Cardiac fibroblast (primary cell): ENCODE measurements at places on chromosomes 12 and 14.

DNA sequence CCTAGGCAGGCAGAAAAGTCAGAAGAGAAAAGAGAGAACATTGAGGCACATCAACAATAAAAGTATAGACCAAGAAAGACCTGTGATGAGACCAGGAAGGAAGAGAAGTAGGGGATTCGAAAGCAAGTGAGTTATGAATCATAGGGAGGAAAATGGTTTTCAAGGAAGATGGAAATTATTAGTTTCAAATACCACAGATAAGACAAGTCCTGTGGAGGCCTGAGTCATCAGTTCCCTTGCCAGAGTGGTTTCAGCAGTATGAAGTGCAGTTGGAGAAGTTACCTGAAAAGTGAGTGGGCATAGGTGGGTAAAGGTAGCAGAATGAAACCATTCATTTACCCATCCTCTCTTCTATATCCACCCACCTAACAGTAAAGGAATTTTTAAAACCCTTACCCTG lies 25.2 kb upstream of the TSPAN8 start:
- DNase-seq = peak; percentile 76

- no peak for DNase-seq
These were observed 191.2 kb upstream of the KRR1 start for GRCh38 chr12:75702477-75703093.

- DNase-seq = no peak
These were observed 224.6 kb downstream of the CRADD start for GRCh38 chr12:93901739-93902138.

GRCh38 chr12:3775385-3776035 lies 22.6 kb upstream of the CRACR2A start:
- no peak for DNase-seq

- DNase-seq = no peak
These were observed 845.7 kb upstream of the USP15 start for GRCh38 chr12:61414470-61414869.

- DNase-seq = no peak
These were observed 114.0 kb downstream of the RPAP3 start for GRCh38 chr12:47591795-47592194.

DNA sequence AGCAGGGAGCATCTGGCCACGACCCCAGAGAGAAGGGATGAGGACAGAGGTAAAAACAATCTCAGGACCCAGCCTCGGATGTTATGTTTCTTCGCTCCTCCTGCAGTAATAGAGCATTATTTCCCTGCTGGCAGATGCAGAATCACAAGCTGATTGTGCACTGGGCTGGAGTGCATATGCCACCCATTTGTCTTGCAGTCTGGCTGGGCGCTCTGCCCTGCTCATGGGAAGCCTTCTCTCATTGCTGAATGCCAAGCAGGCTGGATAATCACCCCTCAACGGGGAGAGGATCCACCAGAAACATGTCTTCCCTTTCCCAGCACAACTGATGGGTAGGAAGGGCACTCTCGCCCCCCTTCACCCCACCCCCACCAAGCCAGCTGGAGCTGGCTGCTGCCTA lies 8.5 kb upstream of the VASH1 start:
- no peak for DNase-seq

DNA sequence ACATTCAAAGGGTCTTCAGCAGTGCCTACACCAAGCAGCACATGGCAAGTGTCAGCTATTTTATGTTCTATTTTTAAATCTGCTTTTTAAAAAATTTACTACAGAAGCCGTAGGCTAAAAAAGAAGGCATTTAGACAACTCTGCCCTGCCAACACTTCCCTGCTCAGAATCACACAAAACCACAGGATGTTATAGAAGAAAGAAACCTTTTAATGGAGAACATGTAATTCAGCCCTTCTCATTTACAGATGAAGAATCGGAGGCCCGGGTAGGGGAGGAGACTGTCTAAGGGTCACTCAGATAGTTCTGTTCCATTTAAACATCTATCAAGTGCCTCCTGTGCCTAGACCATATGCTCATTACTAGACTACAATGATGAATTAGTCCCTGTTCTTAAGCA lies 171.8 kb upstream of the NTF3 start:
- DNase-seq = no peak

DNA sequence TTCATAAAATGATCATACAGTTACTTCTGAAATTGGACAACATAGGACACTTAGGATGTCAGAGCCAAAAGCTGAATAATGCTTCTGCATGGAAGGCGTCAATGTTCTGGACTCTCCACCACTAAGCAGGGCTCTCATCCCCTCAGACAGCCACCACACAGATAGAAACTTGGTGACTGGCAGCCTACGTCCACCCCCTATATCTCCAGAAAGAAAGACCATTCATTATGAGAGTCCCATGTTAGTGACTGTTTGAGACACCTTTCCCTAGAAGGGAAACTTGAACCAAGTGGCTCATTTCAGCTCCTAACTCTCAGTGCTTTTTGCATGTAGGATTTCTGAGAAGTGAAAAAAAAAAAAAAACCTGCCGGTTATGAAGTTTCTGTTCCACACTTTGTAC lies 251.0 kb upstream of the FKBP4 start:
- no peak for DNase-seq

DNA sequence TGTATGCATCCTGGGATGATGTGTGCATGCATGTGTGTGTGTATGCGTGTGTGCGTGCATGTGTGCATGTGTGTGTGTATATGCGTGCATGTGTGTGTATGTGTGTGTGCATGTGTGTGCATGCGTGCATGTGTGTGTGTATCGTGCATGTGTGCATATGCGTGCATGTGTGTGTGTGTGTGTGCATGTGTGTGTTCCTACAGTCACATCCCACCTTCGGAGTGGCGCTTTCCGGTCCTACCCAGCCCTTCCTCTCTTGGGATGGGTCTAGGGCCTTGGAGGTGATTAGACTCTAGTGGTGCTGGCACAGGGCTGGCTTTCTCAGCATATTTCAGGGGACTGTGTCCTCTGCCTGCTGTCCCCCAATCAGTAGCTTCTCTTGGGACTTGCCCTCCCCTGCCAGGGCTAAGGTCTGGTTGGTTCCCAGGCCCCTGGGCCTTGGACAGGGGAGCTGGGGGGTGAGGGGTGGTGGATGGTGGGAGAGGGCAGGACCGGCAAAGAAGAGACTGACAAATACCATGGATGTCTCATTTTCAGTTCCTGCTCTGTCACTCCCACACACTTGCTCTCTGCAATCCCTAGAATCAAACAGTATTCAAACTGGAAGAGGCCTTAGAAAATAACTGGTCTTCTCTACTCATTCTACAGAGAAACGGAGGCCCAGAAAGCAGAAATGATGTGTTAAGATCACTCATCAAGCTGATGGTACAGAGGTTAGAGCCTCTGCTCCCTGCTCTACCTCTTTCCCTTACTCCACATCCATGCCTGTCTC lies 21.9 kb upstream of the FAIM2 start:
- no peak for DNase-seq

- peak; percentile 67 for DNase-seq
These were observed 21.0 kb downstream of the KTN1 start for GRCh38 chr14:55600784-55601561.

- peak; percentile 84 for DNase-seq
These were observed 29.3 kb downstream of the CD9 start for GRCh38 chr12:6229224-6230218.

DNA sequence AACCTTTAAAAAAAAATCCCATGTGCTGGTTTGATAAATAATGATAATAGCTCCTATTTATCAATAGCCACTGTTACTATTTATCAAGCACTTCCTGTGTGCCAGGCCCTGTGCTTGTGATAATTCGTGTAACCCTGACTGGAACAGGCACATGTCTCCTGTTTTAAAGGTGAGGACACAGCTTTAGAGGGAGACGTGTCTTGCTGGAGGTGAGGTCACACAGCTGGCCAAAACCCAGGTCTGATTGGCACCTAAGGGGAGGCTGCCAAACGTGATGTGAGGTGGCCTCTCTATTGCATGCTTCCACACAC lies 156.6 kb downstream of the VRK1 start:
- DNase-seq = no peak

- DNase-seq = no peak
These were observed 136.5 kb upstream of the CPSF6 start for GRCh38 chr12:69102856-69103255.

DNA sequence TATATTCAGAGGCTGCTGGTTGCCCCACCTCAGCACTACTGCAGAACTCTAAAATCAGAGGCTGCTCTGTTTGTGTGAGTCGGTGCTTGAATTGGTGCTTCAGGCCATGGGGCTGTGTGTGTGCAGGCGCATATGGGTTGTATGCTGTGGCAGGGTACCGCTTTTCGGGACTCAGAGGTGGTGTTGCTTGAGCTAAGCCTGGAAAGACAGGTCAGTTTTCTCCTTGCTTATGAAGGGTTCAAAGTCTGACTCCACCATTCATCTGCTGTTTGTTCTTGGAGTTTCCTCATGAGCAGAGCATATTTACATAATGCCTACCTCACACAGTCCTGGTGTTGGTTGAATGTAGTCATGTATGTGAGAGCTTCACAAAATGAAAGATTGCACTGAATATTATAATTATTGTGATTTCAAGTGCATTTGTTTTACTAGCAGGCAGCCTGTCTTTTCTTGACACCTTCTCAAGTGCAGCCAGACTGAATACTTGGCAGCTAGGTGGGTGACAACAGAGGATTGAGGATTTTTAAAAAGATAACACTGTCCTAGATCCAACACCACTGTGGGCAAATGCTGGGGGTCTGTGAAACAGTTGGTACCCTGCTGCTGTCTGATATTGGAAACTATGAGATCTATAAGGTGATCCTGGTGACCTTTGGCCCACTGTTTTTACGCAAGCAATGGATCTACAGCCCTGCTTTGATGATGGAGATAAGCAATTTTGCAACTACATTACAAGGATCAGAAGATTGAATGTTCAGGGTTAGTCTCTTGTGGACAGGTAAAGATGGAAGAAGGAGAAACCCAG lies 1.0 kb upstream of the ANG start:
- no peak for DNase-seq

DNA sequence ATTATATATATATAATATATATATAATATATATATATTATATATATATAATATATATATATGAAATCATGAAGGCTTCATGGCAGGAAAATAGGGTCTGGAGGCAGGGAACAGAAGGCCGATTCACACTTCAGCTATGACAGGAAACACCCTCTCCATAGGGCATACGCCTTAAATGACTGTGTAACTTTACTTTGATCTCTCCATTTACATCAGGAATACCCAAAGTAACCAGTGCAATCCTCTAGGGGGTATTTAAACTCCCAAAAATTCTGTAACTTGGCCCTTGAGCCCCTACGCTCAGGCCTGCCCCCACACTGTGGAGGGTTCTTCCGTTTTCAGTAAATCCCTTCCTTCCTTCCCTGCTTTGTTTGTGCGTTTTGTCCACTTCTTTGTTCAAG lies 40.4 kb upstream of the PPP2R5C start:
- no peak for DNase-seq

GRCh38 chr14:32594766-32595165 lies 265.7 kb downstream of the AKAP6 start:
- peak; percentile 61 for DNase-seq

GRCh38 chr12:45468751-45469615 lies 253.1 kb downstream of the ANO6 start:
- DNase-seq = no peak

DNA sequence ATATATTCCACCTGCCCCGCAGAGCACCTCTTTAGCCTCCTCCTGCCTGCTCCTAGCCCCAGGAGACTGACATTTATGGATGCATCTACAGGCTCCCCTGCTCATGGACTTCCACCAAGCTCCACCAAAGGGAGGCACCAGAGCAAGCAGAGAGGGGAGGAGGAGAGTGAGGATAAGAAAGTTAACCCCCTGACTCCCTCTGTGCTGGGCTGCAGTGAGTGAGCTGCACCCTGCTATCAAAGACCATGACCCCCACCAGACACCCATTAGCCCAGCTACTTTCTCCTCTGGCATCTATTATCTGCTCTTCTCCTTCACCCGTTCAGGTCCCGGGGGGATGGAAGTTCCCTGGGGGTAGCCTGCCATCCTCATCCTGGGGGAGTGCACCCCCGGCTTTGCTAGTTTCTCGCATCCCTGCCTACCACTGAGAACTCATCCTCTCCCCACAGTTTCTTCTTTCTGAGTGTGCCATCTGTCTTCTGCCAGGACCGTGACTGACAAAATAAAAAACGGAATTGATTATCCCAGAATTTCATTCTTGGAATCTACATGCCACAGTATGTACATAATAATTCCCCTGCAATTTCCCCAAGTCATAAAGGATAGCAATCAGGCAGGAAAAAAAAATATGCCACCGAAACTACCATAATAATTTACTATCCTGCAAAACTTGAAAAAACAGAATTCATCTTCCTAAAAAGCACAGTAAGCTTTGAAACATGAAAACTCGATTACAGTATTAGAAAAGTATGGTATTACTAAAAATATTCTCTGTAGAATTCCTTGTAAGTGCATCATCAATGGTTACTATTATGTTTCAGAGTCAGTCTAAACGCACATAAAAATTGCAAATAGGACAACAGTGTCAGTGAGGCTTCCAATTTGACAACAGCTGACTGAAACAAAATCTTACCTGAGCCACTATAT lies 45.2 kb downstream of the FOXN3 start:
- DNase-seq = no peak
